Activated T-cell treated with anti-CD3 and anti-CD28 coated beads for 48 hours (primary cell): ENCODE measurements at places on chromosomes 16 and 17.
A peak's percentile ranks its signal among the peaks of the same experiment; 100 is the strongest.

DNA sequence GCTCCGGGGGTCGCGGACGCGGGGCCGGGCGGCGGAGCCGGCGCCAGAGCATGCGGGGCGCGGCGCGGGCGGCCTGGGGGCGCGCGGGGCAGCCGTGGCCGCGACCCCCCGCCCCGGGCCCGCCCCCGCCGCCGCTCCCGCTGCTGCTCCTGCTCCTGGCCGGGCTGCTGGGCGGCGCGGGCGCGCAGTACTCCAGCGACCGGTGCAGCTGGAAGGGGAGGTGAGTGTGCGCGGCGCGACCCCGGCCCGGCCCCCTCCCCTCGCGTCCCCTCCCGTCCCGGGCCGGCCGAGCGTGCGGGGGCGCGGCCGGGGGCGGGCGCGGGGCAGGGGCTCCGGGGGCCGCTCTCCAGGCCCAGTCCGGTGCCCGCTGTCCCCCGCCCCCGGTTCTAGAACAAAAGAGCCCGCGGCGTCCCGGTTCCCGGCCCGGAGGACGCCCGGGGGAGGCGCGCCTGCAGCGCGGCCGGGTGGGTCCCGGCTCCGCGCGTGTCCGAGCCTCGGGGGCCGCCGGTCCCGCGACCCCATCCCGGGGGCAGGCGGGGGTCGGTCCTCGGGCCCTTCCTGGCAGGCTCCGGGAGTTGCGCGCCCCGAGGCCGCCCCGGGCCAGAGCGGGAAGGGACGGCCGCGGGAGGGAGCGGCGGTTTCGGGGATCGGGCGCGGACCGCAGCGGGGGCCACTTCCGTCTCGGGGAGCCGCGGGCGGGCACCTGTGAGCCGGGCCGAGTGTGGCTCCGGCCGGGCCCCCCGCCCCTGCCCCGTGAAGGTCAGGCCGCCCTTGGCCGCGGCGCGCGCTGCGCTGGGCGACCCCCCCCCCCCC, 563 bp downstream of the METRNL start:
- DNase-seq, result no peak

DNA sequence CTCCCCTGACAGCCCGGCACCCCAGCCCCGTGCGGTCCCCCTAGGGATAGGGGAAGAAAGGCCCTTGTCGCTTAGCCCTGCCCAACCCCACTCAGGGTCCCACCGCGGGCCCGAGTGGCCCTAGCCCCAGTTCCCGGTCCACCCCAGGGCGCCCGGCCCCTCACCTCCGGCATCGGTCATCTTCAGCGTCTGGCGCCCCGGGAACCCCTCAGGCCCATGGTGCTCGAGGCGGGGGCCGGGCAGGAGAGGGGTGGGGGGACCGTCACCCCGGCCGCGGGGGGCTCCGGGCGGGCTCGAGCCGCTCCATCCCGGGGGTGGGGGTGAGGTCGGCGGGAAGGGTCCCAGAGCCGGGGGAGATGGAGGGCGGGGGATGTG, 620 bp downstream of the SAMD14 start:
- no peak for DNase-seq

DNA sequence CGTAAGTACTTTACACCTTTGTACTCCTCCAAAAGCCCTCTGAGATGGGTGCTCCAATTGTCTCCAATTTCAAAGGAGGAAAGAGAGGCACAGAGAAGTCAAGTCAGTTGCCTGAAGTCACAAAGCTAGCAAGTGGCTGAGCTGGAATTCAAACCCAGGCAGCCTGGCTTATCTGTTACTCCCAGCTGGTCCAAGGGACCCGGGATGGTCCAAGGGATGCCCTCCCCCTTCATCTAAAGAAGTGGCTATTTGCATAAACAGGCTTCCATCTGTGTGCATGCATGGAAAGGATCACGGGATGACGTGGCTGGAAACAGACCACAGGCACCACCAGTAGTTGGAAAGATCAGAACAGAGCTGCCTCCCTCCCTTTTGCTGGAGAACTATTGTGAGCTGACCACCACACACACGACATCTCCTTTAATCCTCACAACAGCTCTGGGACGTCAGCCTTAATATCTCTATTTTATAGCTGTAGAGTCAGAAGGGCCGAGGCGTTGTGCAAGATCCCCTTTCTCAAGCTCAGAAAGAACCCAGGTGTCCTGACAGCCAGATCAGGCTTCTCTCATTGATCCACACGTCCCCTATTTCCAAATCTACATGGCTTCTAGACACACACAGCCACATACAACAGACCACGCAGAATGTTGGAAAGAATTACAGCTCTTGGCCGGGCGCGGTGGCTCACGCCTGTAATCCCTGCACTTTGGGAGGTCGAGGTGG, 10.9 kb upstream of the COL1A1 start:
- no peak for DNase-seq

DNA sequence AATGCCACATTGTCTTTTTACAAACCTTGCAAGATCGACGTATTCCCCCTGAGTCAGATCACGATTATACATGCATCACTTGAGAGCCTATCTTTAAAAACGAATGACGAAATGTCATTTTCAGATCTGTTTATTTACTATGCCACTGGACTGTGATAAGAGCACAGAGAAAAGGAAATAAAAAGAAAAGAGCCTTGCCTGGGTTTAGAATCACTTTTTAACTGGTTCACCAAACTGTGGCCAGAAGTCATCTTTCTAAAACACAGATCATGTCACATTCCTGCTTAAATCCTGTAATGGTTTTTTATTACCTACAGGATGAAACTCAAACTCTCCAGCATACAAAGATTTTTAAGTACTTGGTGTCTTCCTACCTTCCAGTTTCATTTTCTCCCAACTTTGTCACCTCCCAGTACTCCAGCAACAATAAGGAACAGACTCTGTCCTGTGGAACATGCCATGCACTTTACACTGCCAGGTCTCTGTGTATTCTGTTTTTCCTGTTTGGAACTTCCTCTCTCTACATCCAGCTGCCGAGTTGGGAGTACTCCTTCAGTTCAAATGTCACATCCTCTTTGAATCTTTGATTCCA, 91.5 kb downstream of the SNX11 start:
- no peak for DNase-seq

- no peak for DNase-seq
These were observed 138.3 kb downstream of the KCNJ2 start for GRCh38 chr17:70307430-70308225.

GRCh38 chr17:82590881-82591539, 57.2 kb downstream of the WDR45B start:
- no peak for DNase-seq

- DNase-seq, result peak; percentile 55
These were observed 9.8 kb upstream of the CSNK1D start for GRCh38 chr17:82283208-82283749.

GRCh38 chr16:86726340-86726739, 148.0 kb downstream of the FOXL1 start:
- DNase-seq, result no peak

GRCh38 chr17:21163101-21163500, 36.3 kb downstream of the DHRS7B start:
- DNase-seq, result no peak
